ENCODE measurements at places on chromosomes 3 and 15.

- no peak for DNase-seq
These were observed 76.0 kb downstream of the SRGAP3 start for GRCh38 chr3:9173445-9173844.

DNA sequence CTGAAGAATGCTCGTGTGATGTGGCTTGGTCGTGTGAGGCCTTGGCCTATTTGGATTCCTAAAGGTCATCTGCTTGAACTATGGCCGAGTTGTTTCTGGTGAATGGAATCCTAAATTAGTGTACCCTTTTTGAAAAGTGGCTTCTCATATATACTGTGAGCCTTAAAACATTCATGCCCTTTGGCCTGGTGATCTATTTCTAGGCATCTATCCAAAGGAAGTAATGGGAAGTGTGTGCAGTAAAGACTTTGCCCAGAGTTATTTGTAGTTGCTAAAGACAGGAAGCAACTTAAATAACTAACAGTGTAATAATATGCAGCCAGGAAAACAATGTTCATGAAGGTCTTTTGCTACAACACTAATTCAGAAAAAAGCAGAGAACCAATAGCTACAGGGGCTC lies 3.0 kb downstream of the DGKG start:
- no peak for DNase-seq

DNA sequence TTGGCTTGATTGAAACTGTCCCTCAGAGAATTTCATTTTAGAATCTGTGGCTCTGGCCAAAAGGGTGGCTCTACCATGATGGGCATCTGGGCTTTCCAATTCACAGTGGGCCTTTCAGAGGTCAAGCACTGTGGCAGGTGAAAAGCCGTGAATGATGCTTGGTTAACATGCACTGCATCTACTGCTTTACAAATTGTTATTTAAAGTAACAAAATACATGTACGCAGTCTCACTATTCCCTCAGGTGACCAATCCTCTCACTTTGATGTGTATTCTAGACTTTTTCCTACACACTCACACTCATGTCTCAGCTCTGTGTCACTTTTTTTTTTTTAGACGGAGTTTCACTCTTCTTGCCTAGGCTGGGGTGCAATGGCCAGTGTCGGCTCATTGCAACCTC lies 70.5 kb downstream of the MGLL start:
- DNase-seq: no peak

DNA sequence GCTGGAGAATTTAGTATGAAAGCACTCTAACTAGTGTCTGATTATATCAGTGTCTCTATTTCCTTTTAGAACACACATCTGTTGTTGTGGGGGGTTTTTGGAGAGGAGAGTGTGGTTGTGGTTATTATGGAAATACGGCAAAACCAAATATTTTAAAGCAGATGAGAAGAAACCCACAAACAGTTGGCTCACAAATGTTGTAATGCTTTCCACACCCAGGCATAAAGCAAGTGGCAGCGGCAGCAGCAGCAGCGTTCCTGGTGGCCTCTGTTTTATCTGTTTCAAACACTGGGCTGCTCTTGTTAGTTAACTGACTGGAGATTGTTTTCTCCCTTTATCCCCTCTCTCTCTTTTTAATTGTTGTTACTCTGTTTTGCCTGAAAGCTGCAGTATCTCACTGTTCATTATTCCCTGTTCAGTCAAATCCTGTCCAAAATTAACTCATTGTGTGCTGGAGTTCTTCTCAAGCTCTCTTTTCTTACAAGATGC lies 1045.5 kb upstream of the NR2F2 start:
- DNase-seq: peak; percentile 87

DNA sequence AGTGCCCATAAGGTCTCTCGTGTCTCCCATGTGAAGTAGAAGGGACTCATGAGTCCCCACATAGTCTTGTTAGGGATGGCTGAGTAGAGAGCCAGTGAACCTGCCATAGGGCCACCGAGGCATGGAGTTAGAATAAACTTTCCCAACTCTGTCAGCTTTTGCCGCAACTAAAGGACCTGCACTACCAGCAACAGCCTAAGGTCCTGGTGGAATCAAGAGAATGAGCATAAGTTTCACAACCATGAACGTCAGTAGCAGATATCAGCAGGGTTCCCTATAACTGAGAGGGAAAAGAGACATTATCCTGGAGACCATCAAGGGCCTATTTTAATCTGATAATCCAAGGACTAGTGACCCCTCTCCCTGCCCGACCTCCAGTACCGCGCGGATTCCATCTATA lies 60.3 kb upstream of the FNDC3B start:
- no peak for DNase-seq

DNA sequence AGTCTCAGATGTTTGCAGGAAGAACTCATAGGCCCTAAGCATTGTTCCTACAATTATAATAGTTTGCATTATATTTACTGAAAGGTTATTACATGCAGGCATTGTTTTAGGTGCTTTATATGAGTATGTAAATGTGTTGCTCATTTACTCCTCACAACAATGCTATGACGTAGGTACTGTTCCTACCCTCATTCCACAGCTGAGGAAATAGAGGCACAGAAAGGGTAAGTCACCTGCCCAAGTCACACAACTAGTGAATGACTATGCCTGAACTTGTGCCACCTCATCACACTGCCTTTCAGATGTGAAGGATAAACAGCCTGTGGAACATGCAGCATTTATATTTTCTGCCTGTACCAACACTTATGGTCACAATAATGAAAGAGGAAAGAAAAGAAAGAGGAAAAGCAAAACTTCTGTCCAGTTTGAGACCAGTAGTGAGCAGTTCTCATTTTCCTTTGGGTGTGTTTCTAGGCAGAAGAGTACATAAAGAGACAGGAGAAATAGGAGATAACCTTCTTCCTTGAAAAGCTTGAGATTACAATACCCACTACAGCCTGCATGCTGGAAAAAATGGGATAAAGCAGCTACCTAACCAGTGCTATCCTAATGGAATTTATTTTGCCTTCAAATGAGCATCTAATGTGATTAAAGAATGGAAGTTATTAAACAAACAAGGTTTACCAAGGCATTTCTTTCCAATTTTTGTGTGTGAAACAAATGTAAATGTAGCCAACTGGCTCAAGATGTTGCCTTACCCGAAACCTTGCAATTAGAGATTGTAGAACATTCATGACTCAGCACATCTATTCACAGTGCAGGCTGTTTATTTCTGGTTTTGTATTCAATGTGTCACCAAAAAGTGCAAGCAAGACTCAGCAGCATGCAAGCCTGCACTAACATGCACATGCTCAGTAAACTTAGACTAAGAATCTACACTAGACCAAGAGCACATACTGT lies 20.5 kb upstream of the ENTPD3 start:
- no peak for DNase-seq

GRCh38 chr3:177647876-177648275 lies 450.6 kb upstream of the TBL1XR1 start:
- no peak for DNase-seq

GRCh38 chr15:51193526-51193925 lies 98.8 kb upstream of the TNFAIP8L3 start:
- peak; percentile 16 for DNase-seq

DNA sequence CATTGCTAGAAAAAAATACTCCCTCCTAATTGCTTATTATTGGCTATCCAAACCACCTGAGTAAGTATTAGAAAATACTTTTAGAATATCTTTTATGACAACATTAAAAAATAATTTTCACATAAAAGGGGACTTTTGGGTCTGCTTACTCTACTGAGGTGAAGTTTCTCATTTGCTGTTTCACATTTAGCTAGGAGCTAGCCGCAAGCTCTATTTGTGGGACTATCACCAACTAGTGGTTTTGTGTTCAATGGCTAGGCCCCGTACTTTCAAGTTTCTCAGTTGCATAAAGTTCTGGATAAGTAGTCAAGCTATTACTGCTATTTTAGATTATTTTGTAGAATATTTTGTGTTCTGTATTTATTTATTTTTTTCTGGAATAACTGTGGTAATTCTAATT lies 244.2 kb upstream of the SLITRK3 start:
- DNase-seq: no peak

GRCh38 chr3:25019506-25019905 lies 408.6 kb upstream of the RARB start:
- DNase-seq: no peak

GRCh38 chr15:41001524-41002214 lies 48.4 kb downstream of the CHAC1 start:
- DNase-seq: no peak

- no peak for DNase-seq
These were observed 332.3 kb downstream of the CNTN3 start for GRCh38 chr3:74282202-74282601.

- no peak for DNase-seq
These were observed 3.2 kb downstream of the NEIL1 start for GRCh38 chr15:75349851-75350588.

DNA sequence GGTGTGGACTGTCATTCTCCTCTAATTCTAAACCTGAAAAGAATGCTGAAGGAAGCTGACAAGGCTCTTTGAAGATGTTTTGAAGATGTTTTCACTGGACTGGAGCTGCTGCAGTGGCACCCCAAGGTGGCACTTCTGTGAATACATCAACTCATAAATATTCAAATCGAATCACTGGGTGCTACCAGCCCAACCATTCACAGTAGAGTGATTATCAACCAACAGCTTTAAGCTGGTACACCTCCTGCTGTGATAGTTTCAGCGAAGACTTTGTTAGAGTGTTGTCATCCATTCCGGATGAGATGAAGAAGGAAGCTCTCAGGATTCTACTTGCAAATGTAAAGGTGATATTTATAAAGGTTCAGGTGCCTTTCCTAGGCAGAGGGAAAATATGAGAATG lies 106.6 kb downstream of the LSAMP start:
- no peak for DNase-seq

GRCh38 chr3:43790060-43790459 lies 99.3 kb downstream of the ABHD5 start:
- no peak for DNase-seq

DNA sequence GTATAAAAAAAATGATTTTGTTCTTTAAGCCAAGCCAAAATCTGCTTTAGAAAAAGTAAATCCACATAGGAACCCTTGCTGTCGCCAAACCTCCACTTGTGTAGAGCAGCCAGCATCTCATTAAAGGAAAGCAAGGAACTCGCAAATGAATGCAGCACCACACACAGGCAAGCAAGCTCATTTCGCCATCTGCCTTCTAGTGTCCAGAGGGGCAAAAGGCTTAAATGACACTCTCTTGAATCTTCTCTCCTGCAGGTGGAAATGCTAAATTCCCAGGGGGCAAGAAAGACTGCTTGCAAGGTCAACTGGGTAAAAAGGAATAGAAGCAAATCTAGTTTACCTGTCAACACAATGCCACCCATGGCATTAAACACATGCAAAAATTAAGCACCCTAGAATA lies 2.4 kb downstream of the MB21D2 start:
- peak; percentile 59 for DNase-seq

DNA sequence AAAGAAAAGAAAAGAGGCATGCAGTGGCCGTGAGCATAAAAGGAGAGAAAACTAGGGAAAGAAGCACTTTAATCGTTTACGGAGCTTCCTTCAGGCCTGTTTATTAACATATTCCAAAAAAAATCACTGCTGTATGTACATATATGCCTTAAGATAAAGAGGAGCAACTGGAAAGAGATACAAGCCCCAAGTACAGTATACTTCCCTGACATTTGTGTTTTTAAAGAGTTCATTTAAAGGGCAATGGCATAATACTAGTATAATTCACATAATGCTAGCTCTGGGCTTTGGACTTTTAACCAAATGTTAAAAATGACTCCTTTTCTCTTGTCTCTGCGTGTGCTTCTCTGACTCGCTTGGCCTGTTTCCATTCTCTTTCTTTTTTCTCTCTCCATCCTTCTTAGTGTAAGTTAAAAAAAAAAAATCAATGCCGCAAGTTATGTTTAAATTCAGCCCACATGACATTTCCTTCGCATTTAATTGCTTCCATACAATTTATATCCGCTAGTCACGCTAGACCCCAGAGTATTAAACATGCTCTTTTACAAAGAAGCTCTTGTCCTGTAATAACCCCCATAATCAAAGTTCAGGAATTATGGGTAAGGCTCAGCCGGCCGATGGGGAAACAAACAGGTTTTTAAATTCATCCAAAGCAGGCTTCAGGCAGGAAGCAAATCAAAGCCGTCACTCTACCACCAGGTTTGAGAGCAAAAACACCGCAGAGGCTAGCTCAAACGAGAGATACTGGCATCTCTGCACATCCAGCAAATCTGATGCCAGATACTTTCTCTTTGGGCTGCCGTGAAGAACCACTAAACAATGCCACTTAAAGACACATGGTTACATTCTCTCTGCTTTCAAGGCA lies 19.4 kb downstream of the WWTR1 start:
- no peak for DNase-seq

All from fibroblast of pulmonary artery (primary cell).